ENCODE measurements at places on chromosomes 2 and 18.

- DNase-seq: no peak
Observed at GRCh38 chr2:206189691-206190090, 30.0 kb downstream of the EEF1B2 start.

DNA sequence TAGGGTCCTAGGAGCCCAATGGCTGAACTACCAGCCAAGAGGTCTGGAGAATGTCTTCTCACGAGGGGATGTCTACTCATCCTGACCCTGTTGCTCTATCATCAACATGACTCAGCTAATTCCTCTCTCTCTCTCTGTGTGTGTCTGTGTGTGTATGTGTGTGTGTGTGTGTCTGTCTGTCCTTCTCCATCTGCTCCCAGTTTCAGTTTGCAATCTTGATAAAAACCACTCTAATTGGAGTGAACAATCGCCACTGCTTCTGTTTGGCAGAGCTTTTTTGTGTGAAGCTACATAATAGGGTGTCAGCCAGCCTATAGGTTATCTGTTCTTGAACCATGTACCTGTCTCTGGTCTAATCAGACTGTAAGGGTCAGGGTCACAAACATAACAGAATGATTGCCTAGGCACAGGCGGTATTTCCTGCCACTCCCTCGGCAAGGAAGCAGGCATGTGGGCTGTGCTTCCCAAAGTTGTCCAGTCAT is 219.8 kb downstream of the SH3BP4 start:
- no peak for DNase-seq

- no peak for DNase-seq
Observed at GRCh38 chr2:108119492-108119891, 120.3 kb upstream of the SULT1C3 start.

- DNase-seq: no peak
Observed at GRCh38 chr2:38830526-38831159, 45.1 kb downstream of the DHX57 start.

Data from NCI-H510A treated with DMSO at 0.1 percent for 48 hours (cell line).